ENCODE measurements at places on chromosomes 2 and 18.

GRCh38 chr18:47605093-47605492 lies 325.4 kb downstream of the SMAD2 start:
- no peak for DNase-seq

DNA sequence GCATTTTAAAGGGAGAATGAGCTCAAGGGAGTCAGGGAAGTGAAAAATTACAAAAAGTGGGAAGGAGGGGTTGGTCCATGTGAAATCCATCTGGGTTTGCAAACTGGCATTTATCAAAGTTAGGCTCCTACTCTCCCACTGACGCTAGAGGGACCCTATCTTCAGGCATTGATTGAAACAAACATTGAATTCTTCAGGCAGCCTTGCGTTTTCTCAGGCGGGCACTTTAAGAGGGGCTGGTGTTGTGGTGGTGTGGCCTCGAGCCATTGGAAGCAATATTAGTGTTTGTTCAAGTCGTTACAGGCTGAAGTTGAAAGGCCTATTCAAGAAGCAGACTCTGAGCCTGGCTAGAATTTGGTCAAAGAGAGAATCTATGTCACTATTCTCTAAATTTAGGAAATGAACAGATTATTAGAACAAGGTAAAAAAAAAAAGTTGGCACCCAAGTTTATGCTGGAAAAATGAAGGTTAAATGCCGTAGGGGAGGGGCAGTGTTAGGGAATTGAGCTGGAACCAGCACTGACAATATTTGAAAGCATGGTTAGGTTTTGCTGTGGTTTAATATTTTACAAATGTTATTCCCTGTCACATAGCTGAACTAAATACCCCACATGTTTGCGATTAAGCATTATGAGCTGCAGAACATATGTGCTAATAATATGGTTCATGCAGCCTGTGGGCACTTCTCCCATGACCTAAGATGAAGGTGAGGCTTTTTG lies 36.8 kb downstream of the STON1 start:
- DNase-seq = no peak

DNA sequence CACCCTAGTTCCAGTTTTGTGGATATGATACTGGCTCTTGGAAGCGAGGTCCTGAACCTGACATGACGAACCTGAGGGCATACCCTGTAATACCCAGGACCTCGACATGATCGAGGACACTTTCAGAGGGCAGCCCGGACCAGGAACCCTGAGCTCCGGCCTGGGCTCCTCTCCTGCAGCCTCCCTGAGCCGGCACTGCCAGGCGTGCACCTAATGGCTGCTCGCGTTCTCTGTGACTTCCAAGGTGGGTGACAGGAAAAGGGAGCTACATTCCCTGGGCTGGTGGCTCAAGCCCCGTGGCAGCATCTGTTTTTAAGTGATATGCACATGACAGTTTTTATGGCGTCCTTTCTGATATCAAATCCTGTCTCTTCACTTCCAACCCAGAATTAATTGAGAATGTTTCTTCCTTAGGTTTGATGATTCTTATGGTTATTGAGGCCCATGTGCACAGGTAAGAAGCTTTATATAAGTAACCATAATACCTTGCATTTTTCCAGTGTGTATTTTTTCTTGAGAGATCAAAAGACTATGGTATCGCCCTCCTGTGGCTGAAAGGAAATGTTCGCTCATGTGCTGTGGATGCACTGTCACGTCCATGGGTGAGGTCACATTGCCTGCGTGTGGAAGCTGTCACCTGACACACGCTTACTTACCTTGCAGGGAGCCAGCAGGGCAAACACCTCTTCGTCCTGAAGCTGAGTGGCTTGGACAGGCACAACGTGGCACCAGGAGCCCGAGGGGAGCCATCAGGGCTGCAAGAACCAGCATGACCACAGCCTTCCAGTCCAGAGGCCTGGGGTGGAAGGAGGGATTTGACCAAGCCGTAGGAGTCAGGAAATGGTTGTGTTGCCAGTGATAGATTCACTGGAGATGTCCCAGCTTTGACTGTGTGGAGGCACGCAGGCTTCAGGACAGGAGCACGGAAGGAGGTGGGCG lies 367.4 kb upstream of the MYT1L start:
- no peak for DNase-seq

DNA sequence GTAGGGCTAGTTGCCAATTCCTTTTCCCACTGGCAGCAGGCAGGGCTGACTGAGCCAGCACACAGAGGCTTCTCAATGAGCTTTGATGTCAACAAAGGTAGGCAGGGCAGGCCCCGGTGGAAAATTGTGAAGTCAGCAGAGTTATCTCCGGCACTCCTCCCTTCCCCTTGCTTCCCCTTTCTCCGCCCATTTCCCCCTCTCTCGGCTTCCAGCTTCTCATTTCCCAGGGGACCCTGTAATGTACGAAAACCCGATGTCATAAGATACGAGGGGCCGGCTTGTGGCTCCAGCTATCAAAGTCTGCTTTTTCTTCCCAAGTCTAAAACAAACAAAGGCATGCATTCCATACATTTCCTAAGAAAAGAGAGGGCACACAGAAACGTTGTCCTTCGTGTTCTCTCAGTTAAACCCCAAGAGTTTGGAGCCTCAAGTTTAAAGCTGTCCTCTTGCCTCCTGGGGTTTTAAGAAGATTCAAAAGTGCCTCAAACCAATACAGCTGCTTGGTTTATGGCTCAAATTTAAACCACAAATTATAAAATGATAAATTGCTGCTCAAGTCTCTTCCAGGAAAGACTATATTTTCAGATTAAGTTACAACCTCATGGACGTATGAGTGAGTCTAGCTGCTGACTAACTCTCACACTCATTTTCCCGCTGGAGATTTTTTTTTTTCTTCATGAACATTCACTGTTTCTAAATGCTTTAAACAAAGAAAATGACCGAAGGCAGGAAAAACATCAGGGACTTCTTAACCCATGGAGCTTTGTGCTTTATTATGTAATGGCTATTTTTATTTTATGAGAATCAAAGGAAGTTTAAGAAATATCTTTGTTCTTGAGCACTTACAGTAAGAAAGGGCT lies 27.2 kb upstream of the EML4 start:
- DNase-seq = no peak

GRCh38 chr2:157261199-157261782 lies 3.8 kb downstream of the GALNT5 start:
- no peak for DNase-seq
